ENCODE measurements at places on chromosomes 5 and 9.
A peak's percentile ranks its signal among the peaks of the same experiment; 100 is the strongest.

DNA sequence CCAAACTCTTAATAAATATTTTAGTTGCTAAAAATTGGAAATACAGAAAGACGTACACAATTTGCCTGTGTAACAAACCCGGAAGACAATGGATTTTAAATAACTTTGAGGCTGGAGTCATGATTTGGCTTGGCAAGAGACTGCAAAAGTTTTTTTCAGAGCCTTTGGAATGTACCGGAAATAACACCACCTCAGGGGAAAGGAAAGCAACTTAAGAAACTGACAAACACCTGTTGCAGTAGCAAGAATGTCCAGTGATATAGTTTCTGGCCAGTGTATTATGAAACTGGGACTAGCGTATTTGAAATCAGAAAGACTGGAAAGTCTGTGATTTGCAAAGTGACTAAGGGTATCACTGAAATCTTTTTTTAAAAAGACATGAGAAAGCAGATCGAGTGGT, 842 bp downstream of the MUSK start:
- no peak for DNase-seq

- no peak for DNase-seq
These were observed 31.9 kb downstream of the IPPK start for GRCh38 chr9:92637886-92638620.

- DNase-seq = no peak
These were observed 114.8 kb upstream of the DAPK1 start for GRCh38 chr9:87382900-87383299.

- no peak for DNase-seq
These were observed 307.9 kb downstream of the CSNK1G3 start for GRCh38 chr5:123819833-123820232.

GRCh38 chr5:142319105-142319504, 5.7 kb downstream of the SPRY4 start:
- no peak for DNase-seq

DNA sequence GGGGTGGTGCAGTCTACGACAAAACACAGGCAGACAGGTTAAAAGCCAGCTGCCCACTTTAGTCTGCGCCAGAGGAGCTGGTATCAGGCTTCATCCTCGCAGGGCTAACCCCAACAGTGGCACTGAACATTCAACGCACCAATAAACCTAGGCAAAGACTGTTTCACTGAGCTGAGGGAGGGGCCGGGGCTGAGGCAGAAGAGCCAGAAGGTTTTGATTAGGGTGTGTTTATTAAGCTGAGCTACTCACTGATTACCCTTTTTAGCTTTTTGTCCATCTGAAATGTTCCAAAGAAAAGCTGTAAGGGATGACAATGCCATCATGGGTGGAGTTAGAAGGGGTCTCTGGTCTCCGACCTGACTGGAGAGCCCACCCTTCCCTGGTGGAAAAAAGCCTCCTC, 1.4 kb downstream of the ZMYND19 start:
- DNase-seq = no peak

GRCh38 chr9:23659346-23660006, 166.6 kb downstream of the ELAVL2 start:
- no peak for DNase-seq

- DNase-seq = no peak
These were observed 423.8 kb downstream of the BNC2 start for GRCh38 chr9:16446636-16447035.

GRCh38 chr9:111621895-111622480, 9.1 kb upstream of the DNAJC25 start:
- no peak for DNase-seq

DNA sequence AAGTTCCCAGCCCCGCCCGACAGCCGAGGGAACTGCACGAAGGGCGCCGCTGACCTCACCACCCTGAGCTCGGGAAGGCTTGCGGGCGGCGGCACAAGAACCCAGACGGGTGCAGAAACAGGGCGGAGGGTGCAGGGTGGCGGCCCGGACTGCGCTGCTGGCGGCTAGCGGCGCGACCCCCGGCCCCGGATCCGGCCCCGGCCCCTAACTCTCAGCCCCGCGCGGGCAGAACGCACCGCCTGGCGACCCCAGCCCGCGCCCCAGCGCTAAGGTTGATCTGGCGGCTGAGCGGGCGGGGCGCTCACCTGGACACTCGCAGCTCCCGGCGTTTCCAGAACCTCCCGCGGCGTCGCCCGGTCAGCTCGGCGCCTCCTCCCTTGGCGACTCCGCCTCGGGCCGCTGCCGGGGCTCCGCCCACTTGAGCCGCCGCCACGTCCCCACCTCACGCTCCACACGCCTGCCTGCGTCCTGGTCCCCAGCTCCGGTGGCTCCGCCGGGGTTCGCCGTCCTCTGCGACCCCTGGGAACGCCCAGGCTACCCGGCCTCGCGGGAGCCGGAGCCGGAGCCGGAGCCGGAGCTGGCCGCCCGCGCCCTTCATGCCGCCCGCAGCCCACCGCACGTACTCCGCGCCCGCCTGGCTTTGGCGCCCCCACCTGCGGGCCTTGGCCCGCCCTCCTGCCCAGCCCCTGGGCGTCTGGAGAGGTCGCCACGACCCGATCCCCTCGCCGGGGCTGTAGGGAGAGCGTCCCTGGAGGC, at the start of gene P4HA2:
Gene P4HA2 (minus strand): TSS at position 369 of the 756 bp plus-strand sequence. CDS start 9,227 bp downstream, outside the sequence.
- DNase-seq = peak; percentile 29

DNA sequence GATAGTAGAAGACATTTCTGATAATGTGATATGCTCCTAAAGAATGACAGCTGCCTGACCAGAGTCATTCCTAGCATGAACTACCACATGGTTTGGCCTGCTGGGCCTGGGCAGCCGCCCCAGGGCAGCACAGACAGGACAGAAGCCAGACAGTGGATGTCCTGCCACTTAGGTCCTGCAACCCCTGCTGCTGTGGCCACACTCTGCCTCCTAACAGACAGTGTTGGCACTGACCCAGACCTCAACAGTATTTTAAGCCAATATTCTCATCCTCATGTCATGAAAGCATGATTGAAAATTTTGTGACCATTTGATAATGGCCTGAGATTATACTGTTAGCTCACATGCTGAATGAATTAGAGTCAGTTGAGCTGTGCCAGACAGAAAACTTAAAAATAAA, 15.8 kb downstream of the CENPP start:
- DNase-seq = no peak

- DNase-seq = no peak
These were observed 1.3 kb downstream of the SLC9A3 start for GRCh38 chr5:522899-523440.

- DNase-seq = no peak
These were observed 48.6 kb downstream of the CARTPT start for GRCh38 chr5:71767661-71768060.

GRCh38 chr9:100573655-100574260, 4.1 kb upstream of the CAVIN4 start:
- DNase-seq = no peak

- no peak for DNase-seq
These were observed 70.4 kb upstream of the IQGAP2 start for GRCh38 chr5:76332611-76333205.

GRCh38 chr5:65199993-65200675, 281.6 kb downstream of the ADAMTS6 start:
- DNase-seq = no peak

DNA sequence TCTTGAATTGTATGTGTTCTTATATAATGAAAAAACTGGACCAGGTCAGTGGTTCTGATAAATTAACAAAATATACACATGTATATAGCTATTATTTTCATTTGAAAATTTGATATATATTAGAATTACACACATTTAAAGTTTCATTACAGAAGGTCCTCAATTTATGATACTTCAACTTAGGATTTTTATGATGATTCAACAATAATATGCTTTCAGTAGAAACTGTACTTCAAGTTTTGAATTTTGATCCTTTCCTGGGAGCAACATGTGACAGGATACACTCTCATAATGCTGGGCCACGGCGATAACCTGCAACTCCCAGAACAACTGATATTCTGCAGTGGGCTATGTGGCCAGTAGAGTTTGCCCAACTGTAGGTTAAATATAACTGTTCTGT, 344.7 kb downstream of the TAF11L14 start:
- DNase-seq = no peak

- DNase-seq = no peak
These were observed 27.9 kb downstream of the LYRM7 start for GRCh38 chr5:131198625-131199024.

DNA sequence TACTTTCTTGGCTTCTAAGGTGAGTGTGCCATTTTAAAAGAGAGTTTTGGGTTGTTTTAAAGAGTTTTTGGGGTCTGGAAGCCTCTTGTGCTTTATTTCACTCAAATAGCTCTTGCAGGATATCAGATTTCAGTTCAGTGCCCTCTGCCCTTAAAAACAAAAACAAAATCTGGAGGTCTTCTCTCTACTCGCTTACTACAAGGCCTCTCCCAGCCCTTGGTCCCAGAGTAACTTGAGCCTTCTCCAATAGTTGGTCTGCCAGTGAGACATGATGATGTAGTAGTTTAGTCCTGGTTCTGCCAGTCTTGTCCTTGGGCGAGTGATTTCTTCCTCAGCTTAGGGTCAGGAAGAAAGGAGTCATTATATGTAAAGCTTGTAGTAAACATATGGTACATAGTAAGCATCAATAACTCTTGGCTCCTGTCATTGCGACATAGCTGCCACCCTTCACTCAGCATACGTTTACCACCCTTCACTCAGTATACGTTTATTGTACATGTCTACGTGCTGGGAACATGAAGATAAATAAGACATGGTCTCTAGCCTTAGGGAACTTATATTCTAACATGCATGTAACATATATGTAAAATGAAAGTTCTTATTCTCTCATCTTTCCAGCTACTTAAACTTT, 147.6 kb downstream of the MAN2A1 start:
- no peak for DNase-seq

- no peak for DNase-seq
These were observed 55.4 kb downstream of the GOLM1 start for GRCh38 chr9:86043999-86044398.

- no peak for DNase-seq
These were observed 498.8 kb upstream of the CDH18 start for GRCh38 chr5:20486826-20487225.

DNA sequence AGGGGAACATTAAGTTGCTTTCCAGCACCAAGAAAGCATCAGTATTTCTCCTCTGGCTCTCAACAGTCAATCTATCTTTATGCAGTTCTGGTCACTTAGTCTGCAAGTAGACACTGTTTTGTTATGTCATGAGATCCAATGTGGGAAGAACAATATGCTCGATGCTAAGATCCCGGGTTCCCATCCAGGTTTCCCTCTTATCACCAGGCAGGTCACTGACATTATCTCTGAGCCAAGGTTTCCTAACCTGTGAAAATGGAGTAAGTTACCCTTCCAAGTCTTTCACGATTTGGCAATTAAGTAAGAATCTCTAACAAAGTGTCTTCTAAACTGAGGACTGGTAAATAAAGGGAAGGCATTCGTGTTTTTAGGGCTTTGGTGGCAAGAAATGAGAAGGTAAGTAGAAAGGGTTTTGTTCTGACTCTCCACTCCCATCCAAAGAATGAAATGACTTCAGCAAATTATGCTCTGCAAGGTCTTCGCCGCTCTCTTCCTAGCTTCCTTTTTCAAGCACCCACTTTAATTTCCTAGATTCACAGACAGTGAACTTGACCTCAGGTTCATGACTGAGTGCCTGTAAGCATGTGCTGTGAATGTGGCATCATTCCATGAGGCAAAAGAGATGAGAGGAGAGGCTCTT, 86.4 kb downstream of the DCP2 start:
- DNase-seq = no peak

DNA sequence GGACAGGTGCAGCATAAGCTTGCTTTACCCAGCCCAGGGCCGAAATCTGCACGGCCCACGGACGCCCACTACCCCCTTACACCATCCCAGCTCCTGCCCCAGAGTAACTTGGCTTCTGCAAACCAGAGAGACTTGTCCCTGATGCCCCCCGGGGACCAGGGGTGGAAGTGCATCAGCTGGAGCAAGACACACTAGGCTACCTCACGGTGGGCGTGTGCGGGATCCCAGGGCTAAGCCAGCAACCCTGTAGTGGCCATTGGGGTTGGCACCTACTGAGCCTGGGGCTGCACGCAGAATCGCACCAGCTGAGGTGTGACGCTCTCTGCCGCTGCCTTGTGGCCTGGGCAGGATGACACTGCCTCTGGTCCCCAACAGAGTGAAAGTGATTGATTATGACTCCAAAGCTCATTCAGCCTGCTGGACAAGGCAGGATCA, 6.1 kb upstream of the ZNF79 start:
- peak; percentile 38 for DNase-seq

DNA sequence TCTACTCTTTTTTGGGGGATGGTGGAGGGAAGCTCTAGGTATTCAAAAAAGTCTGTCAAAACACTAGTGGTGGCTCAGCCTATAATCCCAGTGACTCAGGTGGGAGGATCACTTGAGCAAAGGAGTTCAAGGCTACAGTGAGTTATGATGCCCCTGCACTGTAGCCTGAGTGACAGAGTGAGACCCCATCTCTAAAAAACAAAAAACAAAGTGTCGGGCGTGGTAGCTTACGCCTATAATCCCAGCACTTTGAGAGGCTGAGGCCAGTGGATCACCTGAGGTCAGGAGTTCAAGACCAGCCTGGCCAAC, 15.8 kb upstream of the SLC35D2 start:
- no peak for DNase-seq

DNA sequence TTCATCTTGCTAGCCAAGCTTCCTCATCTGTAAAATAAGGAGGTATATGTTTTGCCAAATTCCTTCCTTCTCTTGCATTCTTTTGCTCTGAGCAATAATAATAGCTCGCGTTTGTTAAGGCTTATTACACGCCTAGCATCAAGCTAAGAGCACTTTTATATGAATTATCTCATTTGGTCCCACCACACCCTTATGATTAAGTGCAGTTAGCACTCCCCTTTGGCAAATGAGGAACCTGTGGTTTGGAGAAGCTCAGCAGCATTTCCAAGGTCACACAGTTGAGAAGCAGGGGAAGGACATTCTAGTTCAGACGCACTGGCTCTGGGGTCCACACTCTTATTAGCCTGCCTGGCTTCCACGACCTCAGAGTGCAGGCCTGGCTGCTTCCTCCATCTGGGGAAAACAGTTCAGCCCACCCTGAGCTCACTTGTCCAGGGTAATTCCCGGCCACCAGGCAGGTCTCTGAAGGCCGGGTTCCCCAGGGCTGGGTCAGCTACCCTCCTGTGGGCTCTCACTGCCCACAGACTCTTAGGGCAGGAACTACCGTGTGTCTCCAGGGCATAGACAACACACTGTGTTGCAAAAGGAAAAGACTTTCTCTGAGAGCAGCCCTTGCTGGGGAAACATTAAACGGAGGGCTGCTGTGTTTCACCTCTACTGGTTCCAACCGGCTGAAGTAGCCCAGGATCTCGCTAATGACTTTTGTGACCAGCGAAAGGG, 9.9 kb upstream of the FBP1 start:
- no peak for DNase-seq

- no peak for DNase-seq
These were observed 260.4 kb downstream of the ARL15 start for GRCh38 chr5:54049963-54050362.

GRCh38 chr5:80822640-80823039, 137.5 kb upstream of the RASGRF2 start:
- no peak for DNase-seq

DNA sequence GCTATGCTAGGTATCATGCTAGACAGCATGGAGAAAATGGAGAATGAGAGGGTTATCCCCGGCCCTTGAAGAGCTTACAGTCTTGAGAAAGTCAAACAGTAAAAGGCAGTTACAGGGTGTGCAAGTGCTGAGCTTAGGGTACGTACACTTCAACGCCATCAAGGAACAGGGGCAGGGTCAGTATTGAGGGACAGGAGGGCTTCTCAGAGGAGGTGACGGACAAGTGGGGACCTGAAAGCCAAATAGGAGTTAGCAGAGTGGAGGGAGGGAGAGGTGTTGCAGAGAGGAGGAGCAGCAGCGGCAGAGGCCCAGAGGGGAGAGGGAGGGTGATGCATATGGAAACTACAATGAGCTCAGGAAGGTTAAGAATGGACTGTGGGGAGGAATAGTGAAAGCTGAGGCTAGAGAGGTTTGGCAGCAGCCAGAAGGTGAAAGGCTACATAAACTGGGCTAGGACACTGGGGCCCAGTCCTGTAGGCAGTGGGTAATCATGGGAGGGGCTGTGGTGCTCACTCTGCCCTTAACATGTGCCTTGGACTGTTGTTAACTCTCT, 88.0 kb downstream of the NRG2 start:
- no peak for DNase-seq

All from CD4-positive, alpha-beta T cell treated with Interleukin-15 for 4 hours (primary cell).